ENCODE measurements at places on chromosomes 16 and 17.

DNA sequence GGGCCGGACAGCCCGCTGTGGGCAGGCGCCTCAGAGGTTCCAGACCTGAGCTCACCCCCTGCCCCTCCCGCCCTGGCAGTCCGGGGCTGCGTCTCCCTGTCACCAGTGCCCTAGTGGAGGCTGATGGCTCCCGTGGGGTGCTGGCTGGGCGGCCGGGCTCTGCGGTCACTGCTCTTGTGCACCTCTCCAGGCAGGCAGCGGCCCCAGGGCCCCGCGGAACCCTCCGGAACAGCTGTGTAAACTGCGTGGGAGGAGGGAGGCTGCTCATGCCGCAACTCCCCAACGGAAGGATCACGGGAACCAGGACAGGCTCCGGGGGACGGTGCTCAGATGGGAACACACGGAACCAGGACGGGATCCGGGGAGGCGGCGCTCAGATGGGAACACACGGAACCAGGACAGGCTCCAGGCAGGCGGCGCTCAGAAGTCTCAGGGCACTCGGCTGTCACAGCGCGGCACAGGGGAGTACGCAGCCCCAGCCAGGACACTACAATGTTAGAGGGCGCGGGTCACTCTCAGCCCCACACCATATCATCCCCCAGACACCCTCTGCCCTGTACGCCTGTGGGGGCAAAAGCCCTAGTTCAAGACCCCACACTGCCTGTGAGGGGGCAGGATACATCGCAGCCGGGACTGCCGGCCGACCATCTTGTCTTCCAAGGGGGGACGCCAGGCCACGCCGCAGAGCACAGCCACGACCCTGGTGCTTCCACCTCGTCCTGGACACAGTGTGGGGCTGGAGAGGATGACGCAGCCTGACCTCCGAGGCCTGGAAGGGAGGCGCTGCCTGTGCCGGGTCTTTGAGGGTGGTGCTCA, 74.0 kb upstream of the GNG13 start:
- no peak for DNase-seq

DNA sequence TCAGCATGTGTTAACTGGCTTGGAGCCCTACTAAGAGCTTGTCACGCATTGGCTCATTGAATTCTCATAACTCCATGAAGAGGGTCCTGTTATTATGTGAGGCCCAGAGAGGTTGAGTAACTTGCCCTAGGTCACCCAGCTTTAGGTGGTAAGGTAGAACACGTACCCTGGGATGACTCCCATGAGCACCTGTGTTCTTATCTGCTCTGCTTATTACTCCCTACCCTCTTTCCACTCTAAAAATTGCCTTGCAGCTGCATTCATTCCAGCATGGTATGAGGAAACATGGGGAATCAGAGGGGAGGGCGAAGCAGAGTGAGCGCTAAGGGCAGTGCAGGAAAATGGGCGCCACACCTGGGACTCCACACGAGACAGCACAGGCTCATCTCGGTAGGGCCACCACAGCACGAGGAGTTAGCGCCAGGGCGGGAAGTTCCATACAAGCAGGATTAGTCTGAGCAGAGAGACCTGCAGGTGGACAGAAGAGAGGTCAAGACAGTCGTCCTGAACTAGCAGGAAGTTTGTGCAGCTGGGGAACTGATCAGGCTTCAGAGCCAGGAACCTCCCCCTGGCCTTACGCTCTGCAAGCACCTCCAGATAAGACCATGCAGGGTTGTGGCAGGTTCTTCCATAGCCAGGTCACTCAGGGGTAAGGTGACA, 10.1 kb downstream of the COPZ2 start:
- no peak for DNase-seq

DNA sequence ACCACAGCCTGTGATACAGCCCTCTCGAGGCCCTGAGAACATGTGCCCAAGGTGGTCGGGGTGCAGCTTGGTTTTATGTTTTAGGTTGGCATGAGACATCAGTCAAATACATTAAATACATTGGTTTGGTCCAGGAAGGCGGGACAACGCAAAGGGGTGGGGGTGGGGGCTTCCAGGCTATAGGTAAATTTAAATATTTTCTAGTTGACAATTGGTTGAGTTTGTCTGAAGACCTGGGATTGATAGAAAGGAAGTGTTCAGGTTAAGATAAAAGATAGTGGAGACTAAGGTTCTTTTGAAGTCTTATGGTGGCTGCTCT, 1.2 kb upstream of the ZKSCAN2 start:
- DNase-seq: no peak

GRCh38 chr16:11692651-11693050, 24.4 kb downstream of the SNN start:
- no peak for DNase-seq

GRCh38 chr16:85308611-85309540, 196.6 kb upstream of the CIBAR2 start:
- peak; percentile 35 for DNase-seq

DNA sequence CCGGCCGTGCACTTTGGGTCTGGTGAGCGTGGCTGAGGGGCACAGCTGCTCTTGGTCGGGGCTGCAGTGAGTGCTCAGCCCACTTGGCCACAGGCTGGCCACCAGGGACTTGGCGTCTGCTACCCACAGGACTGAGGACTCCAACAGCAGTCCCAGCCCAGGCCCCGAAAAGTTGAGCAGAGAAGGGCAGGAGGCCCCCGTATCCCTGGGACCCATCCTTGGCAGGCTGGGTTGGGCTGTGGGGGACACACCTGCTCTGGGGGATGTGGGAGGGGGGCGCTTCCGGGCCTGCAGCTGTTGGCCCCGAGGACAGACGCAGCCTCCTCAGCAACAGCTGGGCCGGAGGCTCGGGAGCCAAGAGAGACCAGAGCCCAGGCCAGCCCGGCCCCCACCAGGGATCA, 19.4 kb upstream of the SSTR5 start:
- peak; percentile 45 for DNase-seq

DNA sequence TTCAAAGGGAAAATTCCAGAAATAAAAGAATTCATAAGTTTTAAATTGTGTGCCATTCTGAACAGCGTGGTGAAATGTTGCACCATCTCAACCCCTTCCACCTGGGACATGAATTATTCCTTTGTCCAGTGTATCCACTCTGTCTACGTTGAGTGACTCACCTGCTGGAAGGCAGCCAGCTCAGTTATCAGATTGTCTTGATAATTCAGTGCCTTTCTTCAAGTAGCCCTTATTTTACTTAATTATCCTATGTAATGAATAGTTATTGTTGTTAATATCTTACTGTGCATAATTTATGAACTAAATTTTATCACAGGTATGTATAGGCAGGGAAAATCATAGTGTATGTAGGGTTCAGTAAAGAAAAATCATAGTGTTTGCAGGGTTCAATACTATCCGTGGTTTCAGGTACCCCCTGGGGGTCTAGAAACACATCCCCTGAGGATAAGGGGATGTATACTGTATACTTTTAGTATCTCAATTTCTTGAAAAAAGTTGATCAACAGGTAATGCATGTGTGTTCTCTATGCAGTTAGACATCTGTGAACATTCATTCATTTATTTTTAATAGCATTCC, 7.7 kb upstream of the PCTP start:
- DNase-seq: no peak

DNA sequence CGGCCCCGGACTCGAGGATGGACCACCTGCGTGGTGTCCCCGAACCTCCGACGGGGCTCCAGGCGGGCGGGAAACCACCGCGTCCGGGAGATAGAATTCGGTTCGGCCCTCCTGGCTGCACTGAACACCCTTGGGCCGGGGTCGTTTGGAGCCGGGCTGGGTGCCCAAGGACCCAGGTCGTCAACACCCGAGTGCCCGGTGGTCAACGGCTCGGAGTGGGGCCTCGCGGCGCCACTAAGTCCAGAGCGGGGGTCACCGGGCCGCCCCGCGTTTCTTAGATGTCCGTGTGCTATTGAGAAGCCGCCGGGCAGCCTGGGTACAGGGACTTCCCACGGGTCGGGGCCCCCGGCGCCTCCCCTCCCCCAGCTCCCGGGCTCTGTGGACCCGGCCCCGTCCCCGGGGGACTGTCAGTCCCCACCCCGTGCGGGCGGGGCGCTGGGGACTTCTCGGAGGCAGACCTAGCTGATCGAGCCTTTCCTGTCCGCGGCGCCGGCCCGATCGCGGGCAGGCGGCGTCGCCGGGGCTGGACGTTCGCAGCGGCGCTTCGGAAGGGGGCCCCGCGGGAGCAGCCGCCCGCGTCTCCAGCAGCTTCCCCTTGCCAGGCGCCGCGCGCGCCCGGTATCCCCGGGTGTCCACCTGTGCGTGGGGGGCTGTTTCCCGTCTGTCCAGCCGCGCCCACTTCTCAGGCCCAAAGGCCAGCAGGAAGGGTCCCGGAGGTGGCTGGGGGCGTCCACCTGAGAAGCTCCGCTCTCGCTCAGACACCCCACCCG, 655 bp upstream of the NPTX1 start:
- peak; percentile 56 for DNase-seq

DNA sequence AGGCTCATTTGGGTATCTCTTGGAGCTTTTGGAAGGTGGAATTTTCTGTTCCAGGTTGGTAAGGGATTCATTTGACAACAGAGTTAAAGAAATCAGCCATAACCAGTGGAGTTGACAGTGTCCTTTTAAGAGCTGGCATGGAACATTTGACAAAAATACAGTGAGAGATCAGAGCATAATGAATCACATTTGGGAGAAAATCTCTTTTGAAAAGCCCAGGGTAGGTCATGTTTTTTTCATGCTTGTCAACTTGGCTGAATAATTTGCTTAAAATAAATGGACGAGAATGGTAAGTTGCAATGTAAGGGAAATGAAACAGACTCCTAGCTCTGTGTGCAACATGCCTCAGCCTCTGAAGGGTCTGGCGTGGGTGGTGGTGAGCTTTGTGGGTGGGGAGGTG, 235.3 kb upstream of the N4BP1 start:
- no peak for DNase-seq

GRCh38 chr17:61420052-61420451, 20.4 kb downstream of the TBX2 start:
- DNase-seq: no peak

GRCh38 chr17:34485999-34486398, 93.4 kb upstream of the TMEM132E start:
- DNase-seq: no peak

DNA sequence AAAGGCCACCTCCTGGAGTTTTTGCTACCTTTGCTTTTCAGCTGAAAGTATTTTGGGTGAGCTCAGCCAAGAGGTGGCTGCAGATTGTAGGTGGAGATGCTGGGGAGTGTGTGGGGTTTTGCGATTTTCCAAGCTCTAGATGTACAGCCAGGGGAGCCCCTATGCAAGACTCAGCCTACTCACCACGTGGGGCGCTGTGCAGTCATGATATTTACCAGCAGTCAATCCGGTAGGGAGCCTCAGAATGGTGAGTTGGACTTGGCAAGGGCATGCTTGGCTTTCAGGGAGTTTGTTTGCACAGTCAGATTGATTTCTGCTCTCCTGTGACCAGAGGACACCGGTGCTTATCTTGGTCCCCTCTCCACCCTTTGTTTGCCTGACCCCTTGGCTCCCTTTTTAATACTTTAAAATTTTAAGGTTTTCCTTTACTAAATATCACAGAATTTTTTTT, 175.3 kb downstream of the UTP18 start:
- DNase-seq: peak; percentile 35

GRCh38 chr16:81026429-81026828, 9.2 kb upstream of the ATMIN start:
- DNase-seq: no peak

- DNase-seq: no peak
These were observed 41.8 kb downstream of the TNRC6C start for GRCh38 chr17:78000341-78000740.

DNA sequence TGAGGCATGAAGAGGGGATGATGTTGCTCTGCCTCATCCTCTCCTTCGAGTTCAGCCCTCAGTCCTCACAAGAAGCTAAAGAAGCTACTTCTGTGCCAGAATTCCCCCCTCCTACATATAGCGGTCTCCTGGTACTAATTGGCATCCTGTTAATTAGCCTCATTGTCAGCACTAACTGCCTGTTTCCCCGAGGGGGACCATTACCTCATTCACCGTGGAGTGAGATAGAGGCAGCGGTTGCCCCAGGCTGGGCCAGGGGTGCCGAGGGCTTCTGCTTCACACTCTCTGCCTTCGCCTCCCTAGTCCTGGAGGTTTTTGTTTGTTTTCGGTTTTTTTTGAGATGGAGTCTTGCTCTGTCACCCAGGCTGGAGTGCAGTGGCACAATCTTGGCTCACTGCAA, 5.7 kb upstream of the MINK1 start:
- peak; percentile 17 for DNase-seq

- DNase-seq: no peak
These were observed 127.4 kb downstream of the ZNF18 start for GRCh38 chr17:11869680-11870394.

GRCh38 chr16:19066988-19067348, 446 bp upstream of the COQ7 start:
- DNase-seq: no peak

- DNase-seq: peak; percentile 74
These were observed 702 bp upstream of the ALDH3A1 start for GRCh38 chr17:19748807-19749193.

- DNase-seq: no peak
These were observed 9.1 kb upstream of the GHDC start for GRCh38 chr17:42203354-42203753.

DNA sequence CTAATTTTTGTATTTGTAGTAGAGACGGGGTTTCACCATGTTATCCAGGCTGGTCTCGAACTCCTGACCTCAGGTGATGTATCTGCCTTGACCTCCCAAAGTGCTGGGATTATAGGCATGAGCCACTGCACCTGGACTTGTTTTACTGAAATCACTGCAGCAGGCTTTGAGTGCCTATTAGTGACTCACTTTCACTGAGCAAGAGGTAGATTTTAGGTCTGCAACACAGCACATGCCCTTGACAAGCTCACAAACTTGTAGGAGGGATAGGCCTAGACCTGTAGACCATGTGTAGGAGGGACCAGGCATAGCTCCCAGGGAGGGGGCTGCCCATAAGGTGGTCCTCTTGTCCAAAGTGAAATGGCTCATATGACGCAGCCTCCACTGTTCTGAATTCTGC, 27.0 kb upstream of the RPTOR start:
- DNase-seq: no peak

GRCh38 chr17:29168079-29168758, 12.0 kb downstream of the MYO18A start:
- DNase-seq: no peak

DNA sequence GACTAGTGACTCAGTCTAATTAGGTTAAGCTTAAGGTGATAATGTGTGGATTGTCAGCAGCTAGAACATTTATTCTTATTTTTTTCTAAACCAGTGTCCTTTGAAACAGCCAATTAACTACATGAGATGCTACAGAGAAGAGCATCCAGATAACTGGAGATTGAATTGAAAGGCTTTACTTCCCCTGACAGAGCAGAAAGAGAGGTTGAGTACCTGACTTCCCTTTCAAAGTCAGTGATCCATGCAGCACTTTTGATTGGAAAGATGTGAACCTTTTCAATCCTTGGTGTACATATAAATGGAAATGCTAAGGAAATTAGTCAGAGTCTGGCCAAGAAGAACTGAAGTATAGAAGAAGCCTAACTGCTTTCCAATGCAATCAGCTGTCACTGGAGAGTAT, 653.8 kb downstream of the CDH8 start:
- DNase-seq: peak; percentile 34

- DNase-seq: peak; percentile 93
These were observed at the start of gene USP10 for GRCh38 chr16:84699712-84700445. USP10 (plus strand) TSS chr16:84700000; CDS start chr16:84700091, 91 bp downstream.

- no peak for DNase-seq
These were observed 787.4 kb downstream of the KCNJ2 start for GRCh38 chr17:70956726-70957125.

GRCh38 chr17:72466606-72467005, 345.8 kb downstream of the SOX9 start:
- DNase-seq: no peak

All from eye (tissue), 1 donor.